Smooth muscle cell of bladder (primary cell): ENCODE measurements at places on chromosomes 1 and 21. TPM values are rescaled to one million over a fixed set of nuclear protein-coding genes. Genes with fewer than 3 reads are reported as not detected.

CLCA1 gene
- total RNA-seq = under 0.01 TPM in 1 of 2 replicates, not detected in the other

FGR gene
- total RNA-seq = not detected in 2 replicates

CSMD2 gene
- total RNA-seq = 1.6 and 2.4 TPM in 2 replicates

FAM78B gene
- 0.14 and 0.28 TPM in 2 replicates for total RNA-seq

CREG1 gene
- total RNA-seq = 64.9 and 87.1 TPM in 2 replicates

FCAMR gene
- not detected in 2 replicates for total RNA-seq

FBLIM1 gene
- 34.3 and 44.1 TPM in 2 replicates for total RNA-seq

OR2G6 gene
- total RNA-seq = not detected in 2 replicates

RNF186 gene
- not detected in 2 replicates for total RNA-seq

FCMR gene
- total RNA-seq = 0.09 and 0.57 TPM in 2 replicates

SPRR2A gene
- not detected in 2 replicates for total RNA-seq

CHI3L1 gene
- 14.5 and 35.3 TPM in 2 replicates for total RNA-seq

ELF3 gene
- 0.18 and 0.28 TPM in 2 replicates for total RNA-seq

FUBP1 gene
- total RNA-seq = 75.2 and 81.9 TPM in 2 replicates

RNU1-4 gene
- total RNA-seq = 3,030 and 4,050 TPM in 2 replicates

KCND3 gene
- 0.57 and 0.92 TPM in 2 replicates for total RNA-seq

FCRL3 gene
- not detected in 2 replicates for total RNA-seq

LAD1 gene
- 0.28 TPM in 1 of 2 replicates, not detected in the other for total RNA-seq

CCDC24 gene
- 2.8 and 4.1 TPM in 2 replicates for total RNA-seq

CENPL gene
- 6.1 and 8.7 TPM in 2 replicates for total RNA-seq

CFAP74 gene
- total RNA-seq = not detected in 2 replicates
